ENCODE measurements at places on chromosomes 12 and 14.

- no peak for DNase-seq
Measured at GRCh38 chr14:100695423-100695738, 31.3 kb upstream of the DLK1 start.

- no peak for DNase-seq
Measured at GRCh38 chr14:31287294-31287972, 79.8 kb upstream of the HECTD1 start.

- no peak for DNase-seq
Measured at GRCh38 chr12:112795582-112795981, 4.0 kb downstream of the RPH3A start.

- DNase-seq = no peak
Measured at GRCh38 chr12:67595365-67595764, 53.2 kb upstream of the DYRK2 start.

GRCh38 chr12:126510630-126511029, 1445.4 kb downstream of the AACS start:
- no peak for DNase-seq

- no peak for DNase-seq
Measured at GRCh38 chr14:90892970-90893369, 76.7 kb upstream of the TTC7B start.

- DNase-seq = no peak
Measured at GRCh38 chr14:68159701-68160633, 340.4 kb downstream of the RAD51B start.

- DNase-seq = no peak
Measured at GRCh38 chr14:44778604-44779003, 183.1 kb downstream of the KLHL28 start.

GRCh38 chr12:11959117-11959823, 111.5 kb upstream of the BCL2L14 start:
- DNase-seq = no peak

DNA sequence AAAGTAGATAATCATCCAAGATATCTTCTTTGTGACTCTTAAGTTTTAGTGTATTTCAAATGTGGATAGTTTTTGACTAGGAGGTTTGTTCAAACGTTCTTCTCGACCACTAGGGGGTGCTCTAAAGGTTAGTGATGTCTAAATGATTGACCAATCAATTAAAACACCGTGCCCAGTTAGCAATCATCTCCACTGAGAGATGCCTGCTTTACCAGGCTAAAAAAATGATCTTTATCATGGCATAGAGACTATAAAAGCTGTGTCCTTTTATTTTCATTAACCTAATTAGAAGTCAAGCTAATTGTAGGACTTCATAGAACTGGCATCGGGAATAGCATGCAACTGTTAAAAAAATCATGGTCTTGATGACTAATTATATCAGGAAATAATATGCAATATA, 153.9 kb downstream of the PRKCH start:
- no peak for DNase-seq

- no peak for DNase-seq
Measured at GRCh38 chr12:65649126-65649525, 175.2 kb upstream of the HMGA2 start.

DNA sequence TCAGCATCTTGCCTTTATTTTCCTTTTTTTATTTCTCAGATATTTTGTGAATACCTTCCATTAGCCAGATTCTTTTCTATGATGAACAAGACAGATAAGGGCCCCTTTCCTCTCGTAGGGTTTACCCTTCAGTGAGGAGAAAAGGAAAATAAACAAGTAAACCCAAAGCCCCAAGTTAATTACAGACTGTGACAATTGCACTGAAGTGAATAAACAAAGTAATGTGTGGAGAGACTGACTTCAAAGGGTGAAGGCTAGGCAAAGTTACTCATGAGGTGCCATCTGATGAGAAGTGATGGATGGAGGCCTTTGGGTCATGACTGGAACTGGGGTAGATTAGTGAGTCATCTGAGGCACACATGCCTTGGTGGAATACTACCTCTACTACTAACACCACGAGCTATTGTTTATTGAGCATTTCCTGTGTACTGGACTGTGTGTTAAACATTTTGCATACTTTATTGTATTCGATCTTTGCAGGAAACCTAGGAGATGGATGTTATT, 143.4 kb upstream of the PRICKLE1 start:
- DNase-seq = no peak

DNA sequence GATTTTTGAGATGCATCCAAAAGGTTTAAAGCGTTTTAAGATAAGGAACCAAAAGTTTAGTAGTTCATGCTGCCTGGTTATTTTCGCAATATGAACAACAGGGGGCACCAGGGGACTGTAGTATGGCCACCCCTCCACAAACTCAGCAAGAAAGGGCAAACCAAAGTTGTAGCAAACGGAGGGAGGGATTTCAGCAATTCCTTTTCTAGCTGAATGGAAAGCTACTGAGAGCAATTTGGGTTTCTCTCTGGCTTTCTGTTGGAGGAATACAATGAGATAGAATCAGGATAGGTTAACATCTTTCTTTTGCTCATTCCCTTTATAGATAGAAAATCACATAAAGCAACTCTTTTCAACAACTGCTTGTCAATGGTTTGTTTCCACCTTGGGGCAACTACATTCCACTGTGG, 62.5 kb downstream of the DRAM1 start:
- DNase-seq = peak; percentile 4

DNA sequence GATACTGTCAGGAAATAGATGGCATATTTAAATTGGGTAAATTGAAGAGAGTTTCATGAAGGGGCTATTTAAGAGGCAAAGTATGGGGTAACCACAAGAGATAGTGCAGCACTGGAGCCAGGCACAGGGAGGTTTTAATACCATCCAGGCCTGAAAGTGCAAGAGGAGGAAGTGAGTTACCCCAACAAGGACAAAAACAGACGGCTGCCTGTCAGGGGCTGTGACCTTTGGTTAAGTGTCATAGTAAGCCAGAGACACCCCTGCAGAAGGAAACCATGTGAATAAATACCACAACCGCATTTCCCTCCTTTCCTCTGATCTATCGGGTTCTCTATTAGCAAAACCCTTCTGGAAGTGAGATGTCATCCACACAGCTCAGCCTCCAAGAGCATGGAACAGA, 122.0 kb upstream of the DHRS4 start:
- DNase-seq = no peak

DNA sequence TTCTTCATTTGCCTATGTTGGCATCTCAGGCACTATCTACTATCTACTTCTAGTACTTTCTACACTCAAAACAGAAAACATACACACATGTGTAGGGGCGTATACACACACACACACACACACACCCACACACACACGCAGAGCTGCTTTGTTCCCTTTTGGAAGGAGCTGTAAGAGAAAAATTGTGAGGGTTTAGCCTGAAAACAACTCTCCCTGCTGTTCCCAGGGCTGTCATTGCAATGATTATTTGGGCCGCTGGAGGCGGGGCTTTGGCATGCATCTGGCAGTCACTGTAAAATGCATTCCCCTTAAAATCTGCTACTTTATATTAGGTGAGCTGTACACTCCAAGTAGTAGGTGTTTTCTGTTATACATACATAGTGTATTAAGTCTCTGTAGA, 29.1 kb upstream of the SLC38A2 start:
- DNase-seq = no peak

GRCh38 chr14:54652188-54652587, 85.3 kb downstream of the SAMD4A start:
- DNase-seq = no peak

- DNase-seq = no peak
Measured at GRCh38 chr14:76257111-76257803, 105.5 kb downstream of the GPATCH2L start.

DNA sequence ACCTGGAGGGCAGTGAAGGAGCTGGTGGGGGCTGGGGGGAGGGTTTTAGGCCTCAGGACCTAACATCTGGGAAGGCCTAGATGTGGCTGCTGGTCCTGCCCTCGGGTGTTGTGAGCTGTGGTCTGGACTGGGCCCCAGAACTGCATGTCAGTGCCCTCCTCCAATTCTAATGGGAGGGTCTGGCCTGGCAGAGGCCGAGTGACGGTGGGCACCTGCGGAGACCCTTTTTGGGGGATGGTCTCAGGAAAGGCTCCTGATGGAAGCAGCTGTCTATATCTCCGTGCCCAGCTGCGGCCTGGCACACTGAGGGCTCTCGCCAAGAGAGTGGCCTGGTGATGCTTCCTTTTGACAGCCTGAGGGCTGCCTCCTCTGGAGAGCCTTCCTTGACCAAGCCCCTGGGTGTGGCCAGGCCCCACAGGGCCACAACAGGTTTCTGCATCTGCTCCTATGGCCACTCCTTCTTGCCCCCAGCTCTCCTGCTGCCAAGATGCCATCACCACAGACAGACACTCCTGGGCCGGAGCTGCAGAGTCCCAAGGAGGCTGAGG, 5.3 kb downstream of the EXOC3L4 start:
- no peak for DNase-seq

DNA sequence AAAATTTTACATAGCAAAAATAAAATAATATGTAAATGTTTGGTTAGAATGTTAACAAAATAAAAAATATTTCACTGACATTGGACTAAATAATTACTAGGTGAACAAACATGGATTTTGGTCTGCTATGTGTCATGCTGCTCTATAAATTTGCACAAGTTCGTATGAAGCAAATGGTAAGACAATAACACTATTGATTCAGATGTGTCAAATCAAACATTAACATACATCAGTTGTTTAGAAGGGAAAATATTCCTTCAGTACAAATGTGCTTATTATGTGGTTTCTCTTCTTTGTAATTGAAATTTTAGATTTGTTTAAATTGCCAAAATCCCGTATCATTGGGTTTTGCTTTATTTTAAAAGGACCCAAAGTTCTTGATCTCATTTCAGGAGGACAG, 46.9 kb downstream of the PAWR start:
- DNase-seq = no peak

DNA sequence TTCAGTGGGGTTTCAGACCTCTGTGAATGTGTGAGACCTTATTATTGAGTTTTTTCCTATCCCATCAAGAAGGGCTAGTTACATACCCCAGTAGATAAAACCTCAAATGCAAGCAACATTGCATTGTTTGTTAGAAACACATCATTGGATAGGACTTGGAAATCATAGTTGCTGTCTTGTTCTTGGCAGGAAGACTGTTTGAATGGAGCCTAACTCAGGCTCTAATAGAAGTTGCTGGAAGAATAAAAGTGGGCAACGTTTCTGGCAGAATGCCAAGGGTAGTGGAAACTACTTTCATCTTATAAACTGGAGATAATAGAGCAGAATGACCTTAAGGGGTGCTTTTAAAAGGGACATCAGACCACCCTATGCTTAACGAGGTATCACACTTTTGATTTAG, 9.9 kb upstream of the PTHLH start:
- DNase-seq = no peak

DNA sequence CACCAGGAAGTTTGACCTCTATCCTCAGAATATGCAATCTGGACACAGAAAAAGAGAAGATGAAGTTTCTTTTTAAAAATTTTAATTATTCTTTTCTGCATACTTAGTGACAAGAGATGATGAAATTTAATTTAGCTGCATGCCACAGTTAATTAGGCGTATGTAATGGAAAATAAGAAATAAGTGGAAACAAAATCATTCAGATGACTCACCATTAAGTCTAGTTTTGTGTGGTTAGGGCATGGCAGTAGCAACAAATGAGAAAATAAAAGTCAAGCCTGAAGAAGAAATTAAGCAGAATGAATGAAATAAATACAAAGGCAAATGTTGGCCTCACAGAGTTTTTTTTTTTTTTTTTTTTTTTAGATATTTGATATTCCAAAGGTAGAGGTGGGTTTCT, 30.9 kb upstream of the KLRD1 start:
- no peak for DNase-seq

DNA sequence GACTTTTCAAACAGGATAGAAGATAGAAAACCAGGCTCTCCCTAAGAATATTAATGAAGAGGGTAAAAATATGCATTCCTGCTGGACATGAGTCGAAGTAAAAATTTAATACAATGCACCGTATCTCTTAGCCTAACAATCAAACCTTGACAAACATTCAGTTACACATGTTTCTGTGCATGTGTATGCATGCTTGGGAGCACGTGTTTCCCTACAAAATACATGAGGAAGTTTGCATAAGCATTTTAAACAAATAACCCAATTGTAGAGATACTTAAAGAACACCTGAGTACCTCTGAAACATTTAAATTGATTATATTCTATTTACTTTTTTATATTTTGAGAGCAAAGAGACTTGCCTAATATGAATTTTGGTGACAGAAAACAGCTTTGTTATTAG, 1763.7 kb upstream of the SEL1L start:
- DNase-seq = no peak

DNA sequence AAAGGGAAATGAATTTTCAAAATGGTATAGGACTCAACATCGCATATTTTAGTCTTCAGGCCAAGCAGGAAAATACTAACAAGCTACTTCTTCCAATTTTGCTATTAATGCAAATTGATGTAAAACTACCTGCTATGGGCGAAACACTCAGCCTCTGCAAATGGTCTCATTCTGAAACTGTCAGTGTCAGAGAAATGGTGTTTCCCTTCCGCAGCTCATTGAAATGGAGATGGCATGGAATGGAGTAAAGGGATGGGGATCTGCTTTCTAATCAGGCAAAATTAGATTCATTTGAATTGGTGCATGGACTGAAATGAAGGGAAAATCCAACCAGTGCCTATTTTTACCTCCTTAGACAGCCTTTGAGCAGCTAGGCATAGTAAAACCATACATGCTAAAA, 80.4 kb upstream of the EEA1 start:
- DNase-seq = no peak

DNA sequence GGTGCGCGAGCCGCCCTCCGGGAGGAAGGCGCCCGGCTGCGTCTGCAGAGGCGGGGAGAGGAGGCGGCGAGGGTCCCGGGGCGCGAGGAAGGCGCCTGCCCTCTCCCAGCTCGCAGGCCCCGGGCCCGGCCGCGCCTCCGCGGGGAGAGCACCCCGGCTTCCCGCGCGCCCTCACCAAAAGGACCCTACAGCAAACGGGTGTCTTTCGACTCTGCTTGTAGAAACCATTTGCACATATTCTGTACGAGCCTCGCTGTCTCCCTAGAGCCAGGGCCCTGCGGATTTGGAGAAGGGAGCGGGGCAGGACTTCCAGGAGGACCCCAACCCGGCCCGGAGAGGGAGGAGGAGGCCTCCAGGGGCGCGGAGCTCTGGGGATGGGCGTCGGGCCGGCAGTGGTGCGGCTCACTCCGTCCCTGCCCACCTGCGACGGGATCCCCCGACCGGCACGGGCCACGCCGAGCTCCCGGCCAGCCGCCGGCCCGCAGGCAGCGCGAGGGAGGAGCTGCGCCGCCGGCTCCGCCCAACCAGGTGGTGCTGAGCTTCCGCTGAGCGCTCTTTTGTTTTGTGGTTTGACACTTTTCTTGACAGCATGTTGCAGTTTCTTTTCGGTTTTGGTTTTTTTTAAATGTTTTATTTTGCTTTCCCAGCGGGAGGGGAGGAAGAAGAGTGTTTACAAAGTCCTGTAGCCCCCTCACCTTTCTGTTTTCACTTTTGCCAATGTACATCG, 103.3 kb upstream of the FKBP4 start:
- DNase-seq = no peak

GRCh38 chr12:128867466-128867865, 14.2 kb downstream of the GLT1D1 start:
- no peak for DNase-seq

DNA sequence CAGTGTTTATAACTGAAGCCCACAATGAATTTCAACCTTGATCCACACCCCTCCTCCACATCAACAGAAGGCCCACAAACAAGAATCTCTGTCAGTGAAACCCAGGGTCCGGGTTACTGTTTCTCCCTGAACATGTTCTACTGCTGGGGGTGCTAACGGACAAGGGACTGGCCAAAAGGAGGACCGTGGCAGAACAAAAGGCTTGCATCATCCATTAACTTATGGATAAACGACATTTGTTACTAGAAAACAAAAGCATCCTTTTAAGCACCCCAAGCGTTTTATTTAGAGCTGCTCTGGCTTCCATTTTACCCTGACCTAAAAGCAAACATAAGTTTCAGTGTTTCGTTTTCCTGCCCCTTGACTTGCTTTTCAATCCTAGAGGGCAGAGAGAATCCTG, 32.2 kb downstream of the BRAP start:
- no peak for DNase-seq

Data from stimulated activated CD8-positive, alpha-beta memory T cell treated with anti-CD3 and anti-CD28 coated beads, Interleukin-4, amount 100 ng/mL, for 4 hours (primary cell).